ENCODE measurements at places on chromosomes 1 and 21.

DNA sequence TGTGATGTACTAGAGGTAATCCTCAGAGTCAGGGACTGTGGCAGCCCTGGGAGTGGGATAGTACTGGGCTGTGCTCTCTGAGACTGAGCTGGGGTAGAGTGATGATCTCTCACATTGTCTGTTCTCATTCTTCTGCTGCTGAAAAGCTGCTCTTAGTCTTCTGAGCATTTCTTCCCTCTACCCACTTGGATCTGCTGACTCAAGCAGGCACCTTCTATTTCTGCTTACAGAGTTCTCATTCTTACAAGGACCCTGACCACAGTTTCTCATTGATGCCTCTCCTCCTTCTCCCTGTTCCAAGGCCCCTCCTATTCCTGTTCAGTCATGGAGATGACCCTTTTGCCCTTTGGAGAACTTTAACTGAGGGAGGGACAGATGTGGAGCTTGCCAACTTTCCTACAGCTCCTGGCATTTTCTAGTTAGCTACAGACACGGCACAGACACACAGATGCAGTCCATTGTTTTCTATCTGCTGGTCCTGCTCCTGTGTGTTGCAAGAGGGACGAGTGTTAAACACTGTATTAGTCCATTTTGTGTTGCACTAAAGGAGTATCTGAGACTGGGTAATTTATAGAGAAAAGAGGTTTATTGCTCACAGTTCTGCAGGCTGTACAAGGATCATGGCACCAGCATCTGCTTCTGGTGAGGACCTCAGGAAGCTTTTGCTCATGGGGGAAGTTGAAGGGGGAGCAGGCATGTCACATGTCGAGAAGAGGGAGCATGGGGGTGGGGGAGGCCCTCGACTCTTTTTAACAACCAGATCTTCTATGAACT lies 12.3 kb downstream of the MAPKAPK2 start:
- DNase-seq, result no peak

DNA sequence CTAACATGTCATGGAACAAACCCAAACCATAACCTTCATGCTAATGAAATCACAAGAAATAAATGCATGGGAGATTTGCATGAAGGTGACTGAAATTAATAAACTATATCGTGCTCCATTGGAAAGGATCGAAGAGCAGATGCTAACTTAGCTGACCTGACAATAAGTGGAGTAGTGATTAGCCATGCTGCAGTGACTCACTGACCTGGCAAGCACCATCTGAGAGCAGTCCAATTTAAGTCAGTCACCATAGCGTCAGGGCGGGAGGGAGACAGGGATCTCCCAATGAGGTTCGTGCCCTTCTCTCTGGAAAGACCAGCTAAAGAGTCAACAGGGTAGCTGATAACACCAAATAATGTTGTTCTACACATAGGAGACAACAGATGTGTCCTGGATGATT lies 21.5 kb downstream of the OLIG2 start:
- no peak for DNase-seq

DNA sequence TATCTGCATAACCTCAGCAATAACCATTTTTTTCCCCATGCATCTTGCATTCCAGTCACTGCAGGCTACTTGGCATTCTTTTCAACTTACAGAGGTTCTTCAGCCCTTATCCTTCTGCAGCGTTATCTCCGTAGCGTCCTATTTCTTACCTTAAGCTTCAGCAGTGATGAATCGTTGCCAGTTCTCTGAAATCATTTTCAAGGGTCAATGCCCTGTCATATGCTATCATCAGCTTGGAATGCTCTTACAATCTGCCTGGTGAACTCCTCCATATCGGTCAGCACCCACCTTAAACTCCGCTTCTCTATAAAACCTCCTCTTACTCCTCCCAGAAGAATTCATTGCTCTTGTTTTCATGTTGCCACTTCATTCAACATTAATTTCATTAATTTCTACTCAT lies 105.1 kb upstream of the DPH5 start:
- DNase-seq, result no peak

DNA sequence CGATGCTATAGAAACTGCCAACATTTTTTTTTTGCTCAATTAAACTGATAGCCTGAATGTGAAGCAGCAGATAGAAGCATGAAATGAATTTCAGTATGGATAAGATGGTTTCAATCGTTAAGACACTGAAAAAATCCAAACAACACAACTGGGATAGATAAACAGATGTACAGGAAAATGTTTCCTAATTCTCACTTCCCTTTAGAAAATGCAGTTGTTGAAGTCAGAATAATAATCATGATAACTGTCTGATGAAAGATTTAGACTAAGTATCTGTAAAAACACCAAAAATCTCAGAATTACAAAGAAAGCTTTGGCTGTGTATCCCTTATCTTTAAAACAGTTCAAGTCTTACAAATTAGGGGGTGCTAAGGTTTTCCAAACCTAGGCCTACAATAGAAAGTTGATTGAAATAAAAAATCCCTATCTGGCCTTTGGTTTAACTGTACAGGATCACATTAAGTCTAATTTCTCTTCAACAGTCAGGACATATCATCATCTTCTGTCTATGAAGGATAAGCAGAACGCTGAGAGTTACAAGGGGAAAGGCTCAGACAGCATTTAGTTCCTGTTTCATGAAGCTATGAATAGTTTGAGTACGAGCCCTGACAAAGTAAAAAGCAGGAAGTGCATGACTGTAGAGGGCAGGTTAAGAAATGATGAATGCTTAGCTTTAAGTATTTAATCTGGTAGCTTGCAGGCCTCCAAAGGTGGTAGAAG lies 203.2 kb downstream of the APP start:
- DNase-seq, result no peak

GRCh38 chr1:248820041-248820585 lies 5.6 kb downstream of the SH3BP5L start:
- no peak for DNase-seq

DNA sequence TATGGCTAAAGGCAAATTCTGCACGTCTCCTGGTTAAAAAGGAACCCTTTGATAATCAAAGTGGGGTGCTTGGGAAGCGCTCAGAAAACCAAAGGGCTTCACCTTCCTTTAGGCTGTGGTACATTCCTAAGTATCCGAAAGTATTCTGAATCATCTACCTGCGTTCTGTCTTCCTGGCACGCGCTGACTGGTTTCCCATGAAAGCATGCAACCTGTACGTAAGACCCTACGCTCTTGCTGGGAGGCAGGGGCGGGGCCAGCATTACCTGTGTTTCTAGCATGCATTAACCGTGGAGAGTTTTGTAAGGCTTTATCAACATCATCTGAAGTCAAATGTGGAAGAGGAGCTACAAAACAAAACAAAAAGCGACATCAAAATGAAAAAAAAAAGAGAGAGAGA lies 96.0 kb downstream of the ERG start:
- DNase-seq, result no peak

DNA sequence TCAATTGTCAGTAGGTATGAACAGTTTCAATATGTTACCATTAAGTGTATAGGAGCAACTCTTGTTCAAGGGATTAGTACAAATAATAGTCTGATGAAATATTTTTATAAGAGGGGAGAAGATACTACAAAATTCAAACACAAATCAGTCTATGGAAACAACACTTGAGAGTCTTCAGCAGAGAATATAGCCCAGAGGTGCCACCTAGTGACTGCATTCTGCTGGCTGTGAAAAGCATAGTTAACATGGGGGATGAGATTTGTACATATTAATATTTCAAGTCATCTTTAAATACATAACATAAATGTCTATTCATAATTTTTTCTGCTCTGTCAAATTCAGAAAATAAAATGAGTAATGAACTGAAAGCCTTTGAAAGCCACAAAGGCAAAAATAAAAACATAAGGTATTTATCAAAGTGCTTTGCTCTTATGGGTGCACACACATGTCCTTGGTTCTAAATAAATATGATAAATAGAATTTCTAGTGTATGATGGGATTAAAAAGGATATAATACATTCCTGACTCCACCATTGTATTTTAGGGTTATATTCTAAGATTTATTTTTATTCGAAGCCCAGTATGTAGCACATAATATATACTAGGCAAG lies 440.9 kb upstream of the ZRANB2 start:
- DNase-seq, result no peak

DNA sequence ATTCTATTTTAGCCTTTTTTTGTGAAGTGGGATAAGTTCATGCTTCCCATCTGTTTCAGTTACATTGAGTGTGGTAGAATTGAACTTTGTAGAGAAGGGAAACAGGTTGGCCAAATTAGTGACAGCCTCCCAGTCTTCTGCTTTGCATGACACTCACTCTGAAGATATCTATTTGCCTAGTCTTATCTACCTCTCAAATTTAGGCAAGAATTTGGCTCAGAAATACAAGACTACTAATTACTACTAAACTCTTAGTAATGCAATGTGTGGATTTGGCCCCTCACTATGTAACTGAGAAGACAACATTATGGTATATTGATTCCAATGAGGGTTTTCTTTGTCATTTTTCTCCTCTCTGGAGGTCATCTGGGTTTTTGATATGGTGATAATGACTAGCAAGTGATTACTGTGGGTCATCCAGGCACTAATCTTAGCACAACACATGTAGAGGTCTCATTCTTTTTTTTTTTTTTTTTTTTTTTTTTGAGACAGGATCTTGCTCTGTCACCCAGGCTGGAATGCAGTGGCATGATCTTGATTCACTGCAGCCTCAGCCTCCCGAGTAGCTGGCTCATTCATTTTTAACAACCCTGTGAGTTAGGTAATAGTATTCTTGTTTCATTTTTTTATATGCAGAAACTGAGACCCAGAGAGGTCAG lies 6.3 kb downstream of the FAM20B start:
- no peak for DNase-seq

GRCh38 chr1:214453109-214453722 lies 98.2 kb downstream of the PTPN14 start:
- DNase-seq, result no peak

- no peak for DNase-seq
These were observed 128.1 kb downstream of the SIK1 start for GRCh38 chr21:43298546-43299440.

DNA sequence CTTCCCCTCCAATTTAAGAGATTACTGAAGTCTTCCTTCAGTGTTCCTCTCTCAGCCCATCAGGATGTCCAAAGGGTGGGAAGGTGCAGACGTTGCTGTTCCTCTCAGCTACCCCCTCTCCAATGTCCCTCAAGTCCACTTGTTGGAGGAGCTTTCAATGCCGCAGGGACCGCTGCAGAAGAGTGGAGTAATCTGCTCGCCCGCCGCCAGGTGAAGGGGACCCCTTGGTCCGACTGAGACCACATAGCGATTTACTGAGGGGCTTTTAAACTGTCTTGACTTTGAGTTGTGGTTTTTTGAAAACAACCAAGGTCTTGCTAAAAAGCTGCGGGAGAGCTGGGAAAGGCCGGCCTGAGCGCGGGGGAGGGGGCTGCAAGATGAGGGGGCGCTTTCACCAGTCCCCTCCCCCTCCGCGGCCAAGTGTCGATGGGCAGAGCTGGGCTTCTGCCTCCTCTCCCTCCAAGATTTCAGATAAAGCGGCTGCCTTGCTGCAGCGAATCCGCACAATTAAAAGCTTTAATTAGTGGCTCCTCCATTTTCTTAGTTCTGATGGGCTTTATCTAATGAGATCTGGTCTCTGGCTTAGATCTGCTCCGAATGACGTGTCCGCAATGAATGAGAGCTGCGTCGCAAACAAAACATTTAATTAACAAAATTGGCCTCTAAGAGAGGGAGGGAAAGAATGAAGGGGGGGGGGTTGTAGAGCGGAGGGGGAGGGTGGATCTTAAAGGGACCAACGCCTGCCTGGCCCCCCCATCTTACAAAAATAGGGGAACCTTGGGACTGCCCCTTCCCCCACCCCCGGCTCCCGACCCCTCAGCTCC lies 5.9 kb downstream of the LMO4 start:
- DNase-seq, result no peak

- no peak for DNase-seq
These were observed 1577.0 kb downstream of the NCAM2 start for GRCh38 chr21:22575165-22575584.

DNA sequence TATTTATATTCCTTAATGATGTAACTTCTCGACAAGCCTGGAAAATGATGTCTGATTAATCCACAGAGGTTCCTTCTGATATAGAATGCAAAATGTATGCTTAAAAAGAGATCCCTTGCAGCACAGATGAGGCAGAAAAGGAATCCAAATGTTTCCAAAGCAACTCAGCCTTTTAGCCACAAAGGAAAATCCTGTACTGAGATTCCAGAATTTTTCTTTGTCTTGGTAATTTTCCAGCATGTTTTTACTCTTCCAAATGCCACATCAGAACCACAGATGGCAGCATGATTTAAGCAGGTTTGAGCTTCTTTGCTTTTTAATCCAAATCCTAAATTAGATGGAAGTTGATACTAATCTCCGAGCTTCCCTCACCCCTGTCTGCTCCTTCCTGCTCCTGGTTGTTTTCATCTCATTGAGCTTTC lies 176.4 kb upstream of the PALMD start:
- DNase-seq, result no peak

- peak; percentile 54 for DNase-seq
These were observed 72.0 kb upstream of the KCNA3 start for GRCh38 chr1:110746644-110747259.

DNA sequence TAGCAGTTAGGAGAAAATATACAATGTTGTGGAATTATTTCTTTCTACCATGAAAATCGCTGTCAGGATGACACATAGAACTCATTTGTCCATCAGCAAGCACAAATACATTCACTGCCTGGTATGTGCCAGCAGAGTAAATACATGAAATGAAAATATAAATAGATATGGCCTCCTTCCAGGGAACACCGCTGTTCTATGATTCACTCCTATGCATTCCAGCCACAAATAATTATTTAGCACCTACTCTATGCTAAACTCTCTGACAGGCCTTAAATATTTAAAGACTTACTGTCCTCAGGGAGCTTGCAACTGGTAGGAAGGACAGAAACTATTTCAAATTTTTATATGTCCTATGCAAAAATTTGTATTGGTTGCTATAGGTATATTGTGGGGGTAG lies 975.0 kb upstream of the NCAM2 start:
- no peak for DNase-seq

DNA sequence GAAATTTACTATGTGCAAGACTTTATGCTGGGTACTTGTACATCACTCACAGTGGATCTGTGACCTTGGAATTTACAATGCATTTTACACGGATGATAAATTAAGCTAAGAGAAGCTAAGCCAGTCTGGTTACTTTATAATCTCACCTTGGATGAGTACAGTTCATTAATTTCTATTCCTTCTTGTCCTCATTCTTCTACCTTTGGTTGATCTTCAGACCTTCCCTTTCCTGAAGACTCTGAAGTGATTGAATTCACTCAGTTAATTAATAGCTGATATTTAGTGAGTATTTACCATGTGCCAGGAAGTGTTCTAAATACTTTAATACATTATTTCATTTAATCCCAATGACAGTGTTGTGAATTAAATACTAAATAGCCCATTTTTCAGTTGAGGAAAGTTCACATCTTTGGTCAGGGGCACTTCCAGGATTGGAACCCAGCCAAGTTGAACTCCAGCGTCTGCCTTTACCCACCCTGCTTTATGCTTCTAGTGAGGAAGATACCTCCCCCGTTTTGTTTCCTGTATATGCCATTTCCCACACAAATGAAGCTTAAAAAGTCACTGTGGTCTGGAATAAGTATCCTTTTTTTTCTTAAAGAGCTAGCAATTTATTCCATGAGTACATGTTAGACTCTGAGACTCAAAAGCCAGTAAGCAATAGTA lies 146.6 kb downstream of the TLR5 start:
- no peak for DNase-seq

DNA sequence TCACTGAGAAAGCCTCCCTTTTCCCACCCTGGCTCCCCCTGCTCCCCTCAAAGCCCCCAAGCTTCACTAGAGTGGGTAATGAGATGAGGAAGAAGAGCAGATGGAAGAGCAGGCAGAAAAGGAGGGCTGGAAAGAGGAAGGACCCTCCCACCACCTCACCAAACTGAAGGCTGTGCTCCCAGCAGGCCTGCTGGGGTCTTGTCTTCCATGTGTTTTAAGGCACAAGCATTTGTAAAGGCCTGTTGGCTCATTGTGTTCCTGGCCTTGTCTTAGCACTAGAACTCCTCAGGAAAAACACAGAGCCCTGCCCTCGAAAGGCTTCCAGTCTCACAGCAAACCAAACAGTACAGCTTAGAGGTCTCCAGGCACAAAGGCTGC lies 51.5 kb downstream of the TOMM20 start:
- DNase-seq, result no peak

Measured in stimulated activated CD4-positive, alpha-beta T cell treated with anti-CD3 and anti-CD28 coated beads, TNF-alpha, amount 100 ng/mL, for 48 hours (primary cell).